ENCODE measurements at places on chromosomes 4 and X.

- DNase-seq = peak; percentile 14
These were observed 68.0 kb upstream of the TLR2 start for GRCh38 chr4:153616006-153616555.

GRCh38 chr4:24235618-24236017, 345.8 kb upstream of the PPARGC1A start:
- DNase-seq = no peak

DNA sequence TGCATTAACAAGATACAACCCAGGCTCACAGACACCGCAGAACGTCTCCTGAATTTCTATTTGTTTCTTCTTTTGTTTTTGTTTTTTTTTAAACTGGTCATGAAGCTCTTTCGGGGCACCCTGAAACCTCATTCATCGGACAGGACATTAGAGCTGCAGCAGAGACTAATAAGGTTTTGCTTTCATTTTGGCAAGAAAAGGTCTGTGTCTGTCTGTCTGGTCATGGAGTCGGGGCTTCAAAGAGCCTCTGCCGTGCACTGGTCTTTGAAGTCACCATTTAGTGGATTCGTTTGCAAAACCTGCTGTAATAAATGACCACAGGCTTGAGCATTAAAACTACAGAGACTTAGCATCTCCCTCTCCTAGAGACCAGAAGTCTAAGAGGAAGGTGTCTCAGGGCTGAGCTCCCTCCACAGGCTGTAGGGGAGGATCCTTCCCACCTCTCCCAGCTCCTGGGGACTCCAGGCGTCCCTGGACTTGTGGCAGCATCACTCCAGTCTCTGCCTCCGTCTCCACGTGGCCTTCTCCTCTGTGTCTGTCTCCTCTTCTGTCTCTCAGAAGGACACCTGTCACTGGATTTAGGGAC, 247.5 kb downstream of the CRLF2 start:
- no peak for DNase-seq

DNA sequence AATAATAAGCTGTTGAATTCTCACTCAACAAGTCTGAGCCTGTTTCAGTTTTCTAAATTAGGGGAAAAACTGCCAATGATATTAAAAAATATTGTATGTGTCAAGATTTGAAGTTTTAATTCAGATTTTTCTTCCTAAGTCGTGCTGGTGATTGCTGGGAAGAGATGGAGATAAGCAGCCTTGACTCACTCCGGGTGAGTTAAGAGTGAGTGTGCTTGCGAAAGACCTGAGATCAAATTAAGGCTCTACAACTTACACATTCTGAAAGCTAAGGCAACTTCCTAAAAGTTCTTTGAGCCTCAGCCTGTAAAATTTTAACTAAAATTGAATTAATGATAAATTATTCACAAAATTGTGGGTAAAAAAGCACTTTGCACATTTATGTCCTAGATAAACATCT, 1441.2 kb downstream of the PCDH7 start:
- no peak for DNase-seq

- no peak for DNase-seq
These were observed 4.6 kb downstream of the EFNB1 start for GRCh38 chrX:68833448-68833805.

DNA sequence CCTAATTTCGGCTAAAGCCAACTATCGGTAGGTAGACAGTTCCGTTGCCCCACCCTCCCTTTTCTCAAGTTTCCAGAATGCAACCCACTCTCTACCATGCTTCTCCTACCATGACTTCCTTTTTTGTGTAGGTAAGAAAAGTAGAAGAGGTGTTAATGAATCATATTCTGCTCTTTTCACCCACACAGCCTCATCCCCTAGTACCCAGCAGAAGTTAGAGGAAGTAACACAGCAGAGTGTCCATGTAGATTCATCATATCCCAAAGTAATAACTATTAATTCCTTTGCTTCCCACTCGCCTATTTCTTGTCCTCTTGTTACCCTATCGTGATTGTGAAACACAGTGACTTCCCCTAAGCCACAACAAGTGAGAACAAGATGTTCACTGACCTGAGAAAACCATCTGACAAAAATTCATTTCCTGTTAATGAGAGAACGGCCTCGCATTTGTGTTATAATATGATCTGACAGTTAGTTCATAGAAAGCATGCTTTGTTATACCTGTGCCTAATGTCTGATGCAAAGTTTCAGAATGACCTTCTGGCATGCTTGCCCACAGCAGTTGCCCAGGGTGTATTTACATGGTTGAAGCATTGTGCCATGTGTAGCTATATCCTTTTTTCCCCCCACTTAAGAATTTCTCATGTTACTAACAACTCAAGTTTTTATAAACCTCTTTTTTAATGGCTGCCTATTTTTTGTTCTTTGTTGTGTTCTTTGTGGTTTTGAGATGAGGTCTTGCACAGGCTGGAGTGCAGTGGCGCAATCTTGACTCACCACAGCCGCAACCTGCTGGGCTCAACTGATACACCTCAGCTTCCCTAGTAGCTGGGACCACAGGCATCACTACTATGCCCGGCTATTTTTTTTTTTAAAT, 185.6 kb downstream of the RAP1GDS1 start:
- DNase-seq = peak; percentile 37

- no peak for DNase-seq
These were observed 23.5 kb upstream of the CXCL13 start for GRCh38 chr4:77582156-77582555.

- DNase-seq = no peak
These were observed 1048.0 kb downstream of the PDHA2 start for GRCh38 chr4:96887857-96888256.

DNA sequence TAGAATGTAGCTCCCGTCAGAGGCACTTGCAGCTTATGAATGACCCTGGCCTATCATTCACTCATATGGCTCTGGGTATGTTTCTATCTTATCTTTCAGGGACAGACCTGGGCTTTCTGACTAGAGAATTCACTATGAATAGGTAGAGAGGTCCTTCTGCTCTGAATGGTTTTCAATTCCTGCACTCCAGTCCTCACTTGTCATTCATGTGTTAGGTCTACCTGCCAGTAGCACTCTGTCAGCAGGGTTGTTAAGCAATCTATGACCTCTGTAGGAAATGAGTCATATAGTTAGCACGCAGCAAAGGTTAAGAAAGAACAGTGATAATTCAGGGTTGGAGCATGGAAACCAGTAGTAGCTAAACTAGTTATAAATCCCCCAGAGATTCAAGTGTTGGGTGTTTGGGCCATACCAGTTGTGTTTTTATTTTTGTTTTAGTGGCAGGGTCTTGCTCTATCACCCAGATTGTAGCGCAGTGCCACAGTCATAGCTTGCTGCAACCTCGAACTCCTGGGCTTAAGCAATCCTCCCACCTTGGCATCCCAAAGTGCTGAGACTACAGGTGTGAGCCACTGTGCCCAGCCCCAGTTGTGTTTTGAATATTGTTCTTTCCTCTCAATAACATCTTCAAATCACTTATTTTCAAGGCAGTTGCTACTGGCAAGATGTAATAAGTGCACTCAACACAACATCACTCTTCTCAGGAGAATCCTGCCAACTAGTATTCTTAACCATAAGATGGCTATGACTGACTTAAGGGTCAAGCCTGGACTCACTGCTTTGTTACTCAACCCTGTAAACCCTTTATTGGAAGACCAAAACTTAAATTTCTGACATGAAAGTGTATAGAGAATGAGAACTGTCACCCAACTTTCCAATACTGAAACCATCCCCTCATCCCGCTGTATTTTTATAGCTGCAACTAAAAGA, 25.1 kb downstream of the ARL13A start:
- DNase-seq = no peak

GRCh38 chrX:79146640-79147390, 2.3 kb downstream of the GPR174 start:
- DNase-seq = no peak

- DNase-seq = no peak
These were observed 116.2 kb upstream of the STX18 start for GRCh38 chr4:4658052-4658451.

DNA sequence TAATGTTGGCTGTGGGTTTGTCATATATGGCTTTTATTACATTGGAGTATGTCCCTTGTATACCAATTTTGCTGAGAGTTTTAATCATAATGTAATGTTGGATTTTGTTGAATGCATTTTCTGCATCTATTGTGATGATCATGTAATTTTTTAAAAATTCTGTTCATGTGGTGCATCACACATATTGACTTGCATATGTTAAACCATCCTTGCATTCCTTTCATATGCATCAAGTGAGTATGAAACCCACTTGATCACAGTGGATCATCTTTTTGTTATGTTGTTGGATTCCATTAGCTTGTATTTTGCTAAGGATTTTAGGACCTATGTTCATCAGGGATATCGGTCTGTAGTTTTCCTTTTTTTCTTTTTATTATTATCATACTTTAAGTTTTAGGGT, 12.1 kb downstream of the HEPH start:
- no peak for DNase-seq

DNA sequence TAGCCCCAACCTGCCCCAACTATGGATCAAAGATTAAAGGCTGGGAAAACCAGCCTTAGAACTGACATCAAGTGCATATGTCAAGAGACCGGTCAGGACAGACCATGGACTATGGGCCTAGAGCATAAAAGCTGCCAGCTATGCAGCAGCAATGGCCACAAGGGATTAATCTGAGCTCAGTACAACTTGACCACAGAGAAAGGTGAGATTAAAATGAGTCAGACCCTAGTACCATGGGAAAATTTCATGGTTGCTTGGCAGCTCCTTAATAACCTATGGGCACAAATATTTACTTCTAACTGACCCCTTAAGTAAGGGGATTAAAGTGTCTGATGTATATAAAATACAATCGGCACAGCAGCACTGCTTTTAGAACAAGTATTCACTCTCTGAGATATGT, 54.4 kb downstream of the CBR4 start:
- DNase-seq = no peak

- DNase-seq = no peak
These were observed 109.5 kb downstream of the CDKL5 start for GRCh38 chrX:18534949-18535348.

GRCh38 chrX:153925387-153925738, 701 bp downstream of the ARHGAP4 start:
- DNase-seq = no peak

DNA sequence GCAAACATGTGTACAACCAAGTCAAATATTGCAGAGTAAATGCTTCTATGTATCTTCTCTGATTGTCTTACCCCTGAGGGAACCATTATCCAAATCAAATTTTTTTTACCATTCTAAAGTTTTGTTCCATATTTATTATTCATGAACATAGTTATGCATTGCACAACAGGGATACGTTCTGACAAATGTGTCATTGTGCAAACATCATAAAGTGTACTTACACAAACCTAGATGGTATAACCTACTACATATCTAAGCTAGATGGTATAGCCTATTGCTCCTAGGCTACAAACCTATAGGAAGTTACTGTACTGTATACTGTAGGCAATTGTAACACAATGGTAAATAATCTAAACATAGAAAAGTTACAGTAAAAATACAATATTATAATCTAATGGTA, 23.4 kb downstream of the BEX3 start:
- DNase-seq = no peak

GRCh38 chrX:107676559-107677378, 48.5 kb downstream of the PRPS1 start:
- DNase-seq = peak; percentile 24

DNA sequence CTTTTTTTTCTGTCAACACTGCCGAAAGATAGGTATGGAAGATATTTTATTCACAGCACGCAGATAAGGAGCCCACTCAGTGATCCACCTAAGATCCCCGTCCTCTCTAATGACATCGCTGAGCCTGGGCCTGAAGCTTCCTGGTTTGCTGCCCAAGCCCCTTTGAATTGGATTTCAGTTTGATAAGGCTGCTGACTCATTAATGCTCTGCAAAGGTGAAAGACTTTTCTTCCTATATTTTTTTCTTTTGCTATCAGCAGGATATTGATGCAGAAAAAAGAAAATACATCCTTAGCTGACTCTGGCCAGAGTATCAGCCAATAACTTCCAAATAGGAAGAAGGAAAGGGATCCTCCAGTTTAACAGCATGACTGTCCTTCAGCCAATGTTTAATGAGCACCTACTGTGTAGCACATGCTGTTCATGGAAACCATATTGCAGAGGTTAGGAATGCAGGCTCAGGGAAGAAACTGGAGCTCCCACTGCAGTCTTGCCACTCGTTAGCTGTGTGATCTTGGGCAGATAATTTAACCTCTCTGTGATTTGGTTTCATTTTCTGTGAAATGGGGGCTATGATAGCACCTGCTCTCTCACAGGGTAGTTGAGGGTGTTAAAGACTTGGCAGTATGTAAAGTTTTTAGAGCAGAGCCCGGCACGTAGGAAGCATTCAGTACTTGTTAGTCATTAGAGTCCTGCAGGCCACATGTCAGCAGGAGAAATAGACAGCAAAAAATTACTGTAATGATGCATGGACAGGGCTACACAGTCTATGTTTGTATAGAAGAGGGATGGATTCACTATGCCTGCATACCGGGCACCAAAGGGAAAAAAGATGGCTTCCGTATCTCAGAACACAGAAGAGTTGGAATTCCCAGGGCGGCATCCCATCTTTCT, 39.3 kb downstream of the EVC start:
- DNase-seq = no peak

DNA sequence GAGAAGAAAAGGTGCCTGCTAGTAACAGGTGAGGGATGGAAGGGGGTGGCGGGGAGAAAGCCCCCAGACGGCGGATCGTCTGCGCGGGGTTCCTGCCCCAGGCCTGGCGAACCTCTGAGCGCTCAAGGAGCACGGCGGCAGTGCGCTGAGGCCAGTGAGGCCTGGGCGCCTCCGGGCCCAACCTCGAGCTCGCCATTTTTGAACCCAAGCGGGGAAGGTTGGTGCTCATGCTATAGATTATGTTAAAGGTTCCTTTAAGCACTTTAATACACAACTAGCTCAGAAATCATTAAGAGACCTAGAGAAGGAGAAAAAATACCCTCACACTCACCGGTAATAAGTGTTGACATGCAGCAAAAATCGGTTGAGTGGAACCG, 7.9 kb downstream of the PITX2 start:
- DNase-seq = no peak

- no peak for DNase-seq
These were observed 2.6 kb downstream of the NLGN4X start for GRCh38 chrX:6225911-6226595.

DNA sequence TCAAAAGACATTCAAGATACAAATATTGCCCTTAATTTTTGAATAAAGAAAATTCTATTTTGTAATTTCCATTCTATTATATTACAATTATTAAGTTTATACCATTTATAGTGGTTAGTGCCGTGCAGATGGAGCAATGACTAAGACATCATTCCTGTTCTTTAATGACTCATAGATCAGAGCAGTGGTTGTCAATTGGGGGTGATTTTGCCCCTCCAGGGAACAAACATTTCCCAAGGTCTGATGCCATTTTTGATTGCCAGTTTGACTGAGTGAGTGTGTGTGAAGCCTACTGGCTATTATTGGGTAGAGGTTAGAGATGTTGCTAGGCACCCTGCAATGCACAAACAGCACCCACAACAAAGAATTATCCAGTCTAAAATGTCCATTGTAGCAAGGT, 97.9 kb upstream of the DDIT4L start:
- no peak for DNase-seq

GRCh38 chr4:112776535-112776934, 139.6 kb downstream of the LARP7 start:
- no peak for DNase-seq

DNA sequence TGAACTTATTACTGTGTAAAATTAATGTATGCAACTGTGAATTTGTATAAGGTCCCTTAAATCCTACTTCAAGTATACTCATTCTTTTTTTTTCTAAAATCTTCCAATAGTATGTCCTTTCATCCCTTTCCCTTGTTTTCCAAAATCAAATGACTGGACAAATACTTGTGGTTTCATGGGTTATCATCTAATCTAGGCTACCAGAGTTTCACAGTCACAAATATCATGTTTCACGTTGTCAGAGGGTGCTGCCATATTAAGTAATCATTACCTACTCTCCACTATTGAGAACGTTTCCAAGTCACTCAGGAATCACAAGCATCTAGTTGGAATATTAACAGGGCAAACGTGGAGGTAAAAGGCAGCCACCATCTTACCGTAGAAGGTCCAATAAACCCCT, 1235.0 kb upstream of the TENM3 start:
- DNase-seq = no peak

Data from stimulated activated CD8-positive, alpha-beta memory T cell treated with anti-CD3 and anti-CD28 coated beads, Interleukin-2, amount 100 ng/mL, for 48 hours (primary cell).